ENCODE measurements at places on chromosomes 2 and 18.
A peak's percentile ranks its signal among the peaks of the same experiment; 100 is the strongest.

DNA sequence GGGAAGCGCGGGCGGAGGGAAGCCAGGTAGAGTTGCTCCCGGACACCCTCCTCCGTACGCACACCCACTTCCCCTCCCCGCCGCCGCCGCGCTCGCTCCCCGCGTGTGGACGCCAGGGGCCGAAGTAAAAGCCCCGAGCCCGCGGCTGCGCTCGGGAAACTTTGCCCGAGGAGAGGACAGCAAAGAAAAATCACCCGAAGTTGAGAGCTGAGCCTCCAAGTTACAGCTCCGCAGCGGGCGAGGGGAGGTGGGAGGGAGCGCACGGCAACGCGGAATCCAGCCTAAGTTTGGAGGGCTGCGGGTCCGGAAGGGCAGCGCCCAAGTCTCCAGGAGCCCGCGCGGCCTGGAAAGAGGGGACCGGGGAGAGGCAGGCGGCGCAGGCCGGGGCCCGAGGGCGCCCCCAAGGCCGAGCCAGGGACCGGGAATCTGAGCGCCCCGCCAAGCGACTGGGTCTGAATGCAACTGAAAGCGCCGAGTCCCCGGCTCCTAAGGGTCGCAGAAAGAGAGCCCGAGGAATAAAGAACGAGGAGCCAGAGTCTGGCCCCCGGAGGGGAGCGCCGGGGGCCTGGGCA is 706 bp upstream of the BCL11A start:
- peak; percentile 37 for DNase-seq

GRCh38 chr2:239329972-239330572 is 70.7 kb downstream of the HDAC4 start:
- no peak for DNase-seq

GRCh38 chr2:162011706-162012564 is 62.1 kb downstream of the DPP4 start:
- DNase-seq, result no peak

GRCh38 chr2:235034265-235035118 is 82.7 kb downstream of the SH3BP4 start:
- DNase-seq, result no peak

DNA sequence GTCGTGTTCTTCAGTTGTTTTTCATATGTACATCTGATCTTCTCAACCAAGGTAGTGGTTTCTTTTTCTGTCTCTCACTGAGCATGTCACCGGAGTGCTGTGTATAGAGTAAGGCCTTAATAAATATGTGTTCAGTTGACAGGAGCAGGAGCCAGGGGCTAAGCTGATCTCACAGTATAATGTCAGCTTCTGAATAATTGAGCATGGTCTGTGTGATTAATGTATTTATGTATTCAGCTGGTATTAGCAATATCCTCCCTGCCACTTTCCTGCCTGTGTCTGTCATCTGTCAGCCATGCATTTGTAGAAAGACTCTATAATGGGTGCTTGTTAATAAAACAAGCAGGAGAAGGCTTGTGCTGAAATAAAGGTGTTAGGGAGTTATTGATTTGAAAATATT is 198.9 kb downstream of the ADCYAP1 start:
- no peak for DNase-seq

- DNase-seq, result no peak
Measured at GRCh38 chr2:150858382-150858781, 370.9 kb upstream of the RND3 start.

DNA sequence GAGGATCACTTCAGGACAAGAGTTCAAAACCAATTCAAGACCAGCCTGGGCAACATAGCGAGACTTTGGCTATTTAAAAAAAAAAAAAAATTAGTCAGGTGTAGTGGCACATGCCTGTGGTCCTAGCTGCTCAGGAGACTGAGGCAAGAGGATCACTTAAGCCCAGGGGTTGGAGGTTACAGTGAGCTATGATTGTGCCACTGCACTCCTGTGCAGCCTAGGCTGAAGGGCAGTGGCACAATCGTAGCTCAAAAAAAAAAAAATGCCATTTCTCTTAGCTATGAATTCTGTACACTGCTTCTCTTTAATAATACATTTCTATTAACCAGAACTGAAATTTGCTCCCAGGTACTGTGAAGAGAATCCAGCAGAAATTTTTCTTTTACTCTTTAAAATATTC is 202.8 kb downstream of the DYM start:
- no peak for DNase-seq

DNA sequence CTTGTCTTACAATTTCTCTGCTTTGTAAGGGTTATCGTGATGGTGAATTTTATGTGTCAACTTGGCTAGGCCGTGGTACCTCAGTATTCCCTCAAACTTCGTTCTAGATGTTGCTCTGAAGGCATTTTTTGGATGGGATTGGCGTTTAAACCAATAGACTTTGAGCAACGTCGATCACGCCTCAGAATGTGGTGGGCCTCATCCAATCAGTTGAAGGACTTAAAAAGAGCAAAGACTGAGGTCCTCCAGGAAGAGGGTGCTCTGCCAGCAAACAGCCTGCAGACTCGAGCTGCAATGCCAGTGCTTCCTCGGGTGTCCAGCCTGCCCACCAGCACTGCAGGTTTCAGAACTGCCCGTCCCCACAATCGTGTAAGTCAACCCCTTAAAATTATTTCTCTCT is 145.8 kb upstream of the SALL3 start:
- no peak for DNase-seq

DNA sequence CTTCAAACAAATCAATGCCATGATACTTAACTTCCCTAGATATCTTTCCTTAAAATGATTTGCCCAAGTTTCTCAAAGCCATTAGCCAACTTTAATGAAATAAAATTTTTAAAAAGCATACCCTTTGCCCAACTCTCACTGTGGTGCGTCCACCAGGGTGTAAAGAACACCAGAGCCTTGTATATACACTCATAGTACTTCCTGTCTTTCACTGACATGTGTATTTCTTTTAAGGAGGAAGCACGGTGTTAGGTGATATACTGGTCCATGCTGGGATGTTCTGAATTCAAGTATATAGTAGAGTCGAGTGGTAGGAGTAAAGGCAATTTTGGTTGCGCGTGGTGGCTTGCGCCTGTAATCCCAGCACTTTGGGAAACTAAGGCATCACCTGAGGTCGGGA is 22.7 kb downstream of the AAK1 start:
- no peak for DNase-seq

GRCh38 chr18:59272891-59273758 is at the start of gene RAX:
RAX (minus strand) TSS chr18:59273454; CDS start chr18:59273206, 248 bp downstream.
- peak; percentile 9 for DNase-seq

DNA sequence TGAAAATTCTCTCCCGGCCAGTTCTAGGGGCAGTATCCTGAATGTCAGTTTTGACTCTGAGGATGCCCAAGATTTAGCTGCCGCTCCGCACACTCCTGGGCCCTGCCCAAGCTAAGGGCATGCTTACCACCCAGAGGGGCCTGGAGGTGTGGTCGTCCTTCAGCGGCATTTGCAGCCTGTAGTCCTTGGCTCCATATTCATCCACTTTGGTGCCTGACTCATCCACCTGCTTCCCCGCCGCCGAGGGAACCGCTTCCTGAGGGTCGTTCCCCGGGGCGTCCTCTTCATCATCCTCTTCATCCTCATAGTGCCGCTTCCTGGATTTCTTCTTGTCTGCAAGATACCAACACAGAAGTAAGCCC is 577 bp downstream of the ERCC3 start:
- DNase-seq, result peak; percentile 18

DNA sequence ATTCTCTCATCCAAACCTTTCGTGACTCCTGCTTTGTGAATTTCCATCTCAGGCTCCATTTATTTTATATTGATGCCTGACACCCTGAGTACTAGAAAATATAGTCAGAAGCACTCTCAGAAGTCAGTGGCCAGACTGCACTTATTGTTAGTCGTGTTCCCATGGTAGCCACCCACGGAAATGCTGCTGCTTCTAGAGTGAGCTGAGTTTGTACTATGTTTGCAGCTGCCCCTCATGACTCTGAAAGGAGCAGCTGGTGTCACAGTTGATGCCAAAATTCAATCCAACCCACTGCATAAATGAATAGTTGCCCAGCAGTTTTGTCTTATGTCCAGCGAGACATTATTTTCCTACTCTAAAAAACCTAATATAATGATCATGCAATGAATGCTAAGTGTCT is 265.2 kb upstream of the SPHKAP start:
- no peak for DNase-seq

GRCh38 chr2:5392658-5393057 is 299.5 kb upstream of the SOX11 start:
- peak; percentile 15 for DNase-seq

DNA sequence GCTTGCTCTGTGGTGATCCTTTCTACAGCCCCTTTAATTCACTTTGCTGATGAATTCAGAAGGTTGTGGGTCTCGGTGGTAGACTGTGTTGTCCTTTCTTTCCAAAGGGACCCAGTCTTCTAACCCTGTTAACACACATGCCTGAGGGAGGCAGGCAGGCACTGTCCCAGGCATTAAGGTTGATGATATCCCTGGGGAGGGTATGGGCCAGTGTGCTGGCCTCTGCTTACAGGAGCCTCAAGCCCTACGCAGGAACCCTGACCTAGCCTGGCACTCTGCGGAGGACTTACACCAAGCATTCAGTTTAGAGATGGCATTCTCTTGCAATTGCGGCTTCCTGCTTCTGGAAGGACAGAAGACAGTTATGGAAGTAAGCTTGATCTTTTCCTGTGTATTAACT is 102.5 kb downstream of the PKP4 start:
- DNase-seq, result no peak

DNA sequence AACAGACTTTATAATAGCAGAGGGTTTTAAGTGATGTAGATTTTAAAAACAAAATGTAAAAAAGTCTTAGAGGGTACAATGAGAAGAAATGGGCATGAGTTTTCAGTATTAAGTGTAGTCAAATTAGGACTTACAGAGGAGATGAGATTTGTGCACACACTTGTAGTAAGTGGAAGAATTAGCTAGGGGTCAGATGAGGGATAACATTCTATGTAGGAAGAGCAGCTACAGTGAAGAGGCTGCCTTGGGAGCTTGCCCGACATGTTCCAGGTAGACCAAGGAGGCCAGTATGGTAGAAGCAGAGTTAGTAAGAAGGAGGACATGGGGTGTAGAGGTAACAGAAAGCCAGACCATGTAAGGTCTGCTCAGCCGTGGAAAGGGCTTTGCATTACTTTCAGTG is 189.2 kb upstream of the DSEL start:
- DNase-seq, result peak; percentile 10

- DNase-seq, result no peak
Measured at GRCh38 chr18:54743605-54743995, 84.7 kb upstream of the RAB27B start.

DNA sequence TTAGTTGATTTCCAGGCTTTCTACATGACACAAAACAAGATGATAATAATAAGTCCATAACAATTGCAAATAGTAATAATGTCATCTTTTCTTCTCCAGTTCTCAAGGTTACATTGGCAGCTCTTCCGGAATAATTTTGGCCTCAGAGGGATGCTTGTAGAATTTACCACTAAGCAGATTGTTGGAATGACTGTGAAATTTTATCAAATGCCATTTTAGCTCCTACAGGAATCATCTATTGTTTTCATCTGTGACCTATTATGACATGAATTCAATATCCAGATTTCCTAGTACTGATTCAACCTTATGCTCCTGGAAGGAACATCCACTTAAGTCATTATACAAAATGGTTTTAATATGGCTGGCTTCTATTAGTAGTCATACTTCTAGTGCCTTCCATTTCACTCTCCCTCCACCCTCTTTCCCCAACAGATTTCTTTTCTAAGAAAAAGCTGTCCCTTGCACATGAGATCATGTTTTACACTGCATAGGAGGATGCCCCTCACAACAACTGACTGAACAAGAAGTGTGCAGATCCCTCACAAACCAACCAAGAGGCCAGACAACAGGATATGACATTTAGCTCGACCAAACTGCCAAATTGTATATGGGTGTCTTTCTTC is 200.0 kb downstream of the DNER start:
- DNase-seq, result no peak

DNA sequence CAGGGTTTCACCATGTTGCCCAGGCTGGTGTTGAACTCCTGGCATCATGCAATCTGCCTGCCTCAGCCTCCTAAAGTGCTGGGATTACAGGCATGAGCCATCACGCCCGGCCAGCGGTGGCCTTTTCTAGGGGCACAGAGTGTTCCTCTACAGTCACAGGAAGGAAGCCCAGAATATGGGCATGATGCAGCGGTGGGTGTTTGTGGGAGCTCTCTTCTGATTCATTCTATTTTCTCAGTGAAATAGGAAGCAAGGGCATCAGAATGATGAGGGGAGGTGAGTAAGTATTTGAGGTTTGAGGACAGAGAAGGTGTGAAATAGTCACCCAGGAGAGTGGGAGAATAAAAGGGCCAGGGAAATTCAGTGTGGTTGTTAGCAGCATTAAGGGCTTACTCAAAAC is 70.3 kb upstream of the PSME4 start:
- no peak for DNase-seq

DNA sequence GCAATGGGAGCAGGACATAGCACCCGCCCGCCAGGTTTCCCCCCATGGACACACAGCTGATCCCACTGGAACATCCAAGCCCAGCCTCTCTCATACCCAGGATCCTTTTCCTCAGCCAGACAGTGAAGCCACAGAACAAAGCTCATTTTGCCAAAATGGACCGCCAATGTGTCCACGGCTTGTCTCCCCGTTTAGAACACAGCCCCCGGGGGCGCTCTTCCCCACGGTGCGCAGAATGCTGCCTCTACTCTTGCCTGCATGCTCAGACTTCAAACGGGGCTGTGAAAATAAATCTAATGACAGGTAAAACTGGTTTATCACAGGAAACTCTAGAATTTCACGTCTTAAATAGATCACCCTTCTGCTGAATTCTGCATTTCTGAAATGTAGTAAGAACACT is 548.5 kb upstream of the ID2 start:
- DNase-seq, result no peak

DNA sequence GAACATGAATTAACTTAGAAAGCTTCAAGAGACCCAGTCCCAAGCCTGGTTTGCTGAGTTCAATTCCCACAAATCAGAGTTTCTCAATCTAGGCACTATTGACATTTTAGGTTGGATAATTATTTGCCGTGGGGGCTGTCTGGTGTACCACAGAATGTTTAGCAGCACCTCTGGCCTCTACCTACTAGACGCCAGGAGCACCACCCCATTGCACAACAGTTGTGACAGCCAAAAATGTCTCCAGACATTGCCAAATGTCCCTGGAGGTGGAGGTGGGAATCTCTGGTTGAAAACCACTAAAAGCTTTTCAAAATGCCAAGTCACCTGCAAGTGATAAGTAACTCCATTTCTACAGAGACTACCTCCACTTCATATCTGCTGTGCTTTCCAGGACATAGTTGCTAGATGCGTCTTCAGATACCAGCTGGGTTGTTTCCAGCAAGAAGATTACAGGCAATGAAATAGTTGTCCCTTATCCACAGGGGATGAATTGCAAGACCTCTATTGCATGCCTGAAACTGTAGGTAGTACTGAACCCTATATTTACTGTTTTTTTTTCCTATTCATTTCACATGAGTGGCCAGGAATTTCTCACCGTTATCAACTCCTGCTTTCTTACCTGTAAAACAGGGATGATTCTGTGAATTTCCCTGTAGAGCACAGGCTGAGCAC is 554.3 kb downstream of the ZEB2 start:
- no peak for DNase-seq

DNA sequence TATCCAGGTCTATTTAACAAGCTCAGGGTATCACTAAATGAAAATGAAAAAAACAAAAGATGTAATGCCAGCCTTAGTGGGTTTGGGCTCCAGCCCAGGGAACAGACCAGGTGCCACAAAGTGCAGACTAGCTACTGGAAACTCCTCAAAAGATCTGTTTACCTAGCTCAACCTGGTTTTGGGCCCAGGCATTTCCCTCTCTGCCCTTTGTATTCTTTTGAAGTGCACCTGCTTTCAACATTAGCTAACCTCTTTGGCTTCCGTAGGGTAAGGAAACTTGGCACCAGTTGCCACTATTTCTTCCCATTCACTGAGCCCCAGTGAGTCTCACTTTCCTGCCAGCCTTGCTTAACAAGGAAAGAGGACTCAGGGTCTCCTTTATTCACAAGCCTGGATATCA is 123.6 kb upstream of the CDCA7 start:
- DNase-seq, result no peak
